ENCODE measurements at places on chromosomes 2 and 18.
A peak's percentile ranks its signal among the peaks of the same experiment; 100 is the strongest.

DNA sequence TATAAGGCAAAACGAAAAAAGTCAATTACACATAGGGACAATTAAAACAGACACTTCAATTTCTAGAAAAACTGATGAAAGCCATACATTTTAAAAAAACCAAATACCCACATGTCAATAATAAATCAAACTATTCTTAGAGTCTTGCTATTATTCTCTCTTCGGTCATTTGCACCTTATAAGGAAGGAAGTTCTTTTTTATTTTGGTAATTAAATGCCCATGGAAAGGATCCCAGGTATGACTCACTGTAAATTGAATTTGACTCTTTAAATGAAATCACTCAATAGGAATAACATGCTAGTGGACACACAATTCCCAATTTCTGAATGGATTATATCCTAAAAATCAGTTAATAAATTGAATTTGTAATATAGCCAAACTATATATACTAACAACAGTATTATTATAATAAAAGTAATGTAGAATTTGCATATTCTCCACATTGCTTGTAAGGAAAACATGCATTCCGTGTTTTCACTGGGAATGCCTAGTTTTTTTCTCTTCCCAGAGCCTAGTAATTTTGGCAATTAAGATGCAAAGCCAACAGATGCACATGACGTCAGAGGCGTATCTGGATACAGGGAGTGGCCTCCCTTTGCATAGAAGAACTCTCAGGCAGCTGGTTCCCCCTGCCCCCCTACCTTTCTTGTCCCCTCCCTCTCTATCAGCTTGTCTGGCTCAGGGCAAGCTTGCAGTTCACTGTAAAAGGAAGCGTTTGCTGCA lies 153.5 kb upstream of the PGAP1 start:
- DNase-seq: no peak

DNA sequence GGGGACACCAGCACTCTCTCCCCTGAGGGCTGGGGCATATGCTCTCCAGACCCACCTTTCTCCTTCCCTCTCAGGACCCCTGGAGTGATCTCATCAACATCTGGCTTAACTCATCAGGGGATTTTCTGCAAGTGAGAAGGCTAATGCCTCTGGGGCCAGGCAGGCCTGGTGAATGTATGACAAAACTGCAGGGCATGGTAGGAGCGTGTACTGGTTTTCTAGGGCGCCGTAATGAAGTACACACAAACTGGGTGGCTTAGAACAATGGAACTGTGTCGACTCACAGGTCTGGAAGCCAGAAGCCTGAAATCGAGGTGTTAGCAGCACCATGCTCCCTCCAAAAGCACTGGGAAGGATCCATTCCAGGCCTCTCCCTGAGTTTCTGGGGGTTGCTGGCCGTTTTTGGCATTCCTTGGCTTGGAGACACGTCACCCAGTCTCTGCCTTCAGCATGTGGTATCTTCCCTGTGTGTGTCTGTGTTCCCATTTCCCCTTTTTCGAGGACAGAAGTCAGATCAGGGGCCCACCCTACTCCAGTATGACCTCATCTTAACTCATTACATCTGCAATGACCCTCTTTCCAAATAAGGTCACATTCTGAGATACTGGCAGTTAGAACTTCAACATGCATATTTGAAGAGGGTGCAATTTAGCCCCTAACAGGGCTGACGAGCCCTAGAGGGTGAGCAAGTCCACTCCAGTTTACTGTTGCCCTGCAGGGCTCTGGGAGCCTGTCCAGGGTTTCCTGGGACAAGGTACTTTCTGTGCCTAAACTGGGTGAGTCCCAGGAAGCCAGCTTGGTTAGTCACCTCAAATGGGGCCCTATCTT lies 45.5 kb upstream of the CAB39 start:
- peak; percentile 67 for DNase-seq

- DNase-seq: no peak
These were observed 196.9 kb downstream of the ICOS start for GRCh38 chr2:204133476-204133875.

DNA sequence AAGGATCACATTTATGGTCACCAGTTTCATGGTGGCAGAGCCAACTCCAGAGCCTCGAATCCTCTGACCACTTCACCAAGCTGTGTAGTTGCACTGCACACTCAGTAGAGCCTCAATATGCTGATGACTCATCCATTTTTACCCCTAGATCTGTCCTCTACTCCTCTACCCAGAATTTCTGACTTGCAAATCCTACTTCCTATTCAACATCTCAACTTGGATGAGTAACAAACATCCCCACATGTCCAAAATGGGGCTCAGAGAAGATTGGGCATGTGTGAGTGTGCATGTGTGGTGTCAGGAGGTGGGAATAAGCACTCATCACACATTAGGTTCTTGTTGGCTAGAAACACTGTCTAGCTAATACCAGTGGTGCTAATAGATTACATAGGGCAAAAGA lies 57.8 kb upstream of the IGFBP2 start:
- no peak for DNase-seq

- no peak for DNase-seq
These were observed 608.0 kb upstream of the PIK3C3 start for GRCh38 chr18:41347057-41347456.
